ENCODE measurements at places on chromosomes 13 and 19. TPM values are rescaled to one million over a fixed set of nuclear protein-coding genes. Genes with fewer than 3 reads are reported as not detected.
A peak's percentile ranks its signal among the peaks of the same experiment; 100 is the strongest.

The SLC17A7 gene
- not detected for total RNA-seq

GRCh38 chr19:3154957-3155736, 19.3 kb downstream of the GNA15 start:
- peak; percentile 85 for DNase-seq

- no peak for DNase-seq
These were observed 91.7 kb downstream of the TSHZ3 start for GRCh38 chr19:31257426-31258130.

The TPGS1 gene
- 20.7 TPM for total RNA-seq

- no peak for DNase-seq
These were observed 17.2 kb upstream of the RNF17 start for GRCh38 chr13:24746618-24747247.

GRCh38 chr19:19637523-19638251, 5.8 kb downstream of the GMIP start:
- no peak for DNase-seq

DNA sequence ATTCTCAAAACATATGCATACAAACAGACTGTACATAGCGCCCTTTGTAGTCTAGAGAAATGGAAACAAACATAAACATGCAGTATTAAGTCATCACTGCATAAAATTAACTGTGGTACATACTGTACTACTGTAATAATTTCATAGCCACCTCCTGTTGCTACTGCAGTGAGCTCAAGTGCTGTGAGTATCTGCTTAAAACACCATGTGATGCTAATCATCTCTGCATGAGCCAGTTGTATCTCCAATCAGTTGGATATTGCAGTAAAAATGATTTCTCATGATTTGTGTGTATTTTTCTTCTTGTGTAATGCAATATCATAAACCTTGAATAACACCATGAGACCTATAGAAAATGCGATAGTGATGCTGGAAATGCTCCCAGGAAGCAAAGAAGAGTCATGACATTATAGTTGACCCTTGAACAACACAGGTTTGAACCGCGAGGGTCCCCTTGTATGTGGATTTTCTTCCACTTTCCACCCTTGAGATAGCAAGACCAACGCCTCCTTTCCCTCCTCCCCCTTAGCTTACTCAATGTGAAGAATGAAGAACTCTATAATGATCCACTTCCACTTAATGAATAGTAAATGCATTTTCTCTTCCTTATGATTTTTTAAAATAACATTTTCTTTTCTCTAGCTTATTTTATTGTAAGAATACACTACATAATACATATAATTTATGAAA, 4.1 kb downstream of the TNFSF13B start:
- DNase-seq, result no peak

The ANGPTL4 gene
- total RNA-seq, result not detected

The RFX2 gene
- total RNA-seq, result 12.3 TPM

GRCh38 chr13:19596960-19597361, 35.6 kb upstream of the TPTE2 start:
- no peak for DNase-seq

The C19orf85 gene
- total RNA-seq, result not detected

DNA sequence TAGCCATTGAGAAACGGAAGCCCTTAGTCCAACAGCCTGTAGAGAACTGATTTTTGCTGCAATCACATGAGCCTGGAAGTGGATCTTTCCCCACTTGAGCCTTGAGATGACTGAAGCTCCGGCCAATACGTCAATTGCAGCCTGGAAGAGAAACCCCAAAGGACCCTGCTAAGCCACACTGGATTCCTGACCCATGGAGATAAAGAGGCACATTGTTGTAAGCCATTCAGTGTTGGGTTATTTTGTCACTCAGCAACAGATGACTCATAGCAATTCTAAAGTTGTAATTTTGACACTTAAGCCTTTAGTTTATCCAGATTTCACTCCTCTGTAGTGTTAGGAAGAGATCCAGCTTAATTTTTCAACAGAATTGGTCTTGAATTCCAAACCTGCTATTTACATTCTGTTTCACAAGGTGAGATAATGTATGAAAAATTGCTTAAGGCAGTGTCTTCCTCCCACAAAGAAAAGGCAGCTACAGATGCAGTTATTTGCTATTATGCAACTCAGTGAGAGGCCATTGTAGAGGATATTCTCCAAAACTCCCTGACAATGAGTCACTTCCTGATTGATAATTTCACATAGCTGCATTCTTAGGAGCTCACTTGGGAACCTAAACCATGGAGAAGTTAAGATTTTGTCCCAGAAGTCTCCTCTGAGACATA, 59.4 kb upstream of the TSHZ3 start:
- no peak for DNase-seq

DNA sequence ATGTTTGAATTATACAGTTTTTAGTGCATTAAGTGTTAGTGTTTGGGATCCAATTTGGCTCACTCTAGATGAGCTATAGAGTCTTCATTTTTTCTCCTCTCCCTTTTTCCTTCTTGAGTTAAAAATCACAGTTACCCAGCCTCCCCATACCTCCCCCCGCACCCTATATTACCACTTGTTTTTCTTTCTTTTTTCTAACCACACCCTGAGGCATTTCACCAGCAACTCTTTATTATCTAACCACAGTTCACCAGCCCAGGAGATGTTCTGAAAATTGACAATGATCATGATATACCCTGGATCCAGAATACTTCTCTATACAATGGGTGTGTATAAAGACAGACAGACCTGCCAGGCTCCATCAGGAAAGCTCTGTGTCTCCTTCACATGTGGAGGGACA, 86.5 kb upstream of the UBL3 start:
- DNase-seq, result no peak

DNA sequence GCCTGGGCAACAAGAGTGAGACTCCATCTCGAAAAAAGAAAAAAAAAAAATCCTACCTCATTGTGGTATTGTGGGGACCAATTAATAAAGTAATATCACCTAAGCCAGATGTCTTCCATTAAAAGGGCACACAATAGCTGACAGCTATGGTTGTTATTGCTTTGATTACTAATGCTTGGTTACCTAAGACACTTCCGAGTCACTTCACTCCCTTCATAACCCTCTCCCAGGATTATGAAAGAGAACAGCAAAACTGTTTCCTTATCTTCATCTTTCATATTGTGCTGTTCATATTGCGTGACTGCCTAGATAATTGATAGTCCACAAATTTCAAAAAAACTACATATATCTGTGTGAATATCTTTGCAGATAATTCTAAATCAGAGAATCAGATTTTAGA, 10.3 kb upstream of the HSPH1 start:
- DNase-seq, result no peak
